ENCODE measurements at places on chromosomes 2 and 18.

GRCh38 chr18:9570255-9570654 is 44.1 kb downstream of the PPP4R1 start:
- no peak for DNase-seq

GRCh38 chr18:26511339-26512071 is 36.8 kb downstream of the KCTD1 start:
- DNase-seq: no peak

- DNase-seq: no peak
These were observed 65.6 kb downstream of the TWSG1 start for GRCh38 chr18:9400197-9400596.

DNA sequence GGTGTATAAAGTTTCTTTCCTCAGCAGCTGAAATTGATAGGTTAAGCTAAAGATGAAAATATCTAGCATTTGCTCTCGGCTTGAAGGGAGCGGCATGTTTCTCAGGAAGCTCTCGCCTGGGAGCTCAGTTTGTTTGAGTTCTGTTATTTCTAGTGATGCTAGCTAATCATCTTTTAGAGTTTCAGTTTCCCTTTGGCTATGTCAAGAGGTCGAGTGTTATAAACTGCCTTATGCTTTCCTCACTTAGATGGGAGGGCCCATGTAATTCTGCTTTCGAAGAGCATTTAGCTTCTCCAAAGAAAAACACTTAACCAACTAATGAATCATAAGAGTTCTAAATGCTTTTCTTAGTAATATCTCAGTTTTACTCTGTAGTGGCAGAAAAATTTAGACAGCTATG is 33.6 kb downstream of the PLCL1 start:
- no peak for DNase-seq

- no peak for DNase-seq
These were observed 11.4 kb upstream of the MAPRE2 start for GRCh38 chr18:35029770-35030169.

DNA sequence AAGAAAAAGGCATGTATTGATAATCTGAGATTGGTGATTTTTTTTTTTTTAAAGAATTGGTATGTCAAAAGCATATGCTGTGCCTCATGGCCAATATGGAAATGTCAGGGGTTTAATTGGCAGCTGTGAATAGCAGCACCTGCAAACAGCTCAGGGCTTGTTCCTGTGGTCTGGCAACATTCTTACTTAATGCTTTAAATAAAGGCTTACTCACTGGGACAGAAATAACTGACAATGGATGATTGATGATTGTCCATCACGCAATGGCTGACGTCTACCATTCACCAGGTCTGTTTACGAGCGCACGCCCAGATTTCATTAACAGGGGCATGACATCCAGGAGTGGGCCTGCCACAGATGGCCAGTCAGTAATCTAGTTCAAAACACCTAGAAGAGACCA is 66.7 kb downstream of the ETAA1 start:
- DNase-seq: no peak

GRCh38 chr2:235217846-235218245 is 266.0 kb downstream of the SH3BP4 start:
- DNase-seq: no peak

- no peak for DNase-seq
These were observed 318.7 kb downstream of the NOL4 start for GRCh38 chr18:33906046-33906445.

GRCh38 chr18:69172046-69172445 is 228.6 kb upstream of the DOK6 start:
- no peak for DNase-seq

GRCh38 chr2:201887773-201888425 is 81.6 kb downstream of the CDK15 start:
- DNase-seq: no peak

DNA sequence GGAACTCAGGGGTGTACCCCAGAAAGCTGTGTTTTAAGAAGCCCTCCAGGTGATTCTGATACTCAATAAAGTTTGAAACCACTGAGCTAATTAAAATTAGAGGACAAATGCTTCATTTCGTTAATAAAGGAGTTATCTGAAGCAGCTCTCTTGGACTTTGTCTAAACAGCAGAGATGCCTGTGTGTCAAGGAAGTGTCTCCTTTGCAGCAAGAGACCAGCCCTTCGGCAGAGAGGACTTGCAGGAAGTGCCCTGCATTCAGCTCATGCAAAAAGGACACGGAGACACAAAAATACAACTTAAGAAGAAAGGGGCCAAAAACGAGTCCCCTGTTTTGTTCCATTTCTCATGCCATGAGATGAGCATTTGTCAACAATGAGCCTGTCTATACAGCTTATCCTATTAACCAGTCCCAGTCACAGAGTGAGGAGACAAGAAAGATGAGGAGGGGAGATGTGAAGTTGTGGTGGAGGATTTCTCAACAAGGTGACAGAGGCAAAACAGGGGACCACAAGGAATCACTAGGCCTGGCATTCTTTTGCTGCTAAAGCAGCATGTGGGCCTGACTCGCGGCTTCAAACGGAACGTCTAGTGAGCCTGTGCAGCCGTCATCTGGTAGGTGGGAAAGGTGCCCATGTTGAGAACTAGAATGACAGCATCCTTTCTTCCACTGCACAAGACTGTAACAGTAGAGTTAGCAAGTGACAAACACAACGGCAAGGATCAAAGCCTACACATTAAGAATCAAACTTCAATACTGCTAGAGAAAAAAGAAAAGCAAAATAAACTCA is 152.3 kb downstream of the ANTXR1 start:
- DNase-seq: no peak

DNA sequence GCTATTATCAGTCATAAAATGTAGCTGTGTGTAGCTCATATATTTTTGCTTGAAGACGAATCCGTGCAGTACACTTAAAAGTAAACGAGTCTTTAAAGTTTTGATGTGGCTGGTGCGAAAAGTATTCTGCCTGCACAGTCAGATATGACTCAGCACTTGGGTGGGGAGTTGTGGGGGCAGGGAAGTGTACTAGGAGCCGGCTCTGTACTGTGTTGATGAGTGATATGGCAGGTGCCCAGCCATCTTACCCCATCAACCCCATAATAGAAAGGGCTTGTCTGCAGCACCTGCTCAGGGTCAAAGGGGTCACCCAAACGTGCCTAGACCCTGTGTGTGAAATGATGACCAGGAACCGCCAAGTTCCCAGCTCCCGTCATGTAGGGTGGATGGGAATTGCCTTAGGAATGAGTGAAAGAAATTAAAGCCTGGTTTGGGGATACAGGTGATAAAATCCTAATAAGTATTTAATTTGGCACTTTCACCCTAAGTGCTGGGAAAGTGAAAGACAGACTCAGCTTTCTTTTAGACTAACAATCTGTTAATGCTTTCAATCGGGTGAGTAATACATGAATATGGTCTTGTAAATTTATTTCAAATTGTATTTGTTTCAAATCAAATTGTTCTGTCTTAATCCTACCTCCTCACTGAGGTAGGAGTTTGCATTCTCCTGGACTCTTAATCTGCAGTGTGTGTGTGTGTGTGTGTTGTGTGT is 48.0 kb downstream of the BCL2L11 start:
- peak; percentile 69 for DNase-seq

DNA sequence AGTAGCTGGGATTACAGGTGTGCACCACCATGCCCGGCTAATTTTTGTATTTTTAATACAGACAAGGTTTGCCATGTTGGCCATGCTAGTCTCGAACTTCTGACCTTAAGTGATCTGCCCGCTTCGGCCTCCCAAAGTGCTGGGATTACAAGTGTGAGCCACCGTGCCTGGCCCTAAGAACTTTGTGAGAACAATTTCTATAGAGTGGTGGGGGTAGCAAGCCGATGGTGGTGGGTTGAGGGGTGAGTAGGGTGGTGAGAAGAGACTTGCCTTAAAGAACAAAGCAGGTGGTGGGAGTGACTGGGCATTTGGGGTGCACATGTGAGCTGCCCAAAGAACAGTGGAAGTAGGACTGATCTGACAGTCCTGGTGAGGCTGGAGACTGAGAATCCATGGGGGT is 76.0 kb upstream of the ASB18 start:
- DNase-seq: no peak

- DNase-seq: no peak
These were observed 15.9 kb upstream of the CRIM1 start for GRCh38 chr2:36339607-36340218.

- no peak for DNase-seq
These were observed 12.1 kb downstream of the PTMA start for GRCh38 chr2:231720292-231720986.

- DNase-seq: no peak
These were observed 38.9 kb upstream of the GMCL1 start for GRCh38 chr2:69790601-69790959.

- no peak for DNase-seq
These were observed 478.4 kb downstream of the STK39 start for GRCh38 chr2:167769020-167769419.

DNA sequence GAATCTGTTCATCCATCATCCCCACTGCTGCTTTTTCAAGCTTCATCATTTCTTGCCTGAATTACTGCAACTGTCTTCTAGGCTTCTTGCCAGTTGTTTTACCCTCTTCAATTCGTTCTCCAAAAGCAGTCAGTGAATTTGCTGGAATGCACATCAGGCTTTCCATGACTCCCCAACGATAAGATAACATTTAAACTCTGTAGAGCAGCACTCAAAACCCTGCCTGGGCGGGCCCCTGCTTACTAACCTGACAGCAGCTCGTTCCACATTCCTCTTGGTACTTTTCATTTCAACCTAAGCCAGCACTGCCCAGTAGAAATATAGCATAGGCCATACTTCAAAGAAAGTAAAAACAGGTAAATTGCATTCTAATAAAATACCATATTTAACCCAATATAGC is 342.9 kb downstream of the SUCLG1 start:
- no peak for DNase-seq

DNA sequence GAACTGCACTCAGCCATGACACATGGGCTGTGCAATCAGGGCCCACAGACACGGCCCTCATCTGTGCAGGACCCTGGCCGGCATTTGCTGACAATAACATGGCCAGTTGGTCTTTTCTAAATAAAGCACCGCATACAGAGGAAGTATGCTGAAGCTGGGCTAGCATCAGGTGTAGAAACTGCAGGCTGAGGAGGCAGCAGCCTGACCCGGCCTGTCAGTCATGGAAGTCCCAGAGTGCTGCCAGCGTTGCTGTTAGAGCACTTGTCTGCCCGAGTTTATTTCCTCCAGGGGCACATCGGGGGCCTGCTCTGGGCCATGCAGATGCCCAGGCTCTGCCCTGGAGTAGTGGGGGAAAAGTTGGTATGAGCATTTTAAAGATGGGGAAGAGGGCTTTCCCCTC is 4.1 kb upstream of the PTPN18 start:
- no peak for DNase-seq

GRCh38 chr2:54966165-54966832 is 84.0 kb downstream of the RTN4 start:
- DNase-seq: no peak

- no peak for DNase-seq
These were observed 64.6 kb upstream of the TANC1 start for GRCh38 chr2:158903711-158904405.

- no peak for DNase-seq
These were observed 8.6 kb downstream of the CCNT2 start for GRCh38 chr2:134927195-134927594.

GRCh38 chr2:130328710-130329109 is 14.0 kb upstream of the IMP4 start:
- no peak for DNase-seq

DNA sequence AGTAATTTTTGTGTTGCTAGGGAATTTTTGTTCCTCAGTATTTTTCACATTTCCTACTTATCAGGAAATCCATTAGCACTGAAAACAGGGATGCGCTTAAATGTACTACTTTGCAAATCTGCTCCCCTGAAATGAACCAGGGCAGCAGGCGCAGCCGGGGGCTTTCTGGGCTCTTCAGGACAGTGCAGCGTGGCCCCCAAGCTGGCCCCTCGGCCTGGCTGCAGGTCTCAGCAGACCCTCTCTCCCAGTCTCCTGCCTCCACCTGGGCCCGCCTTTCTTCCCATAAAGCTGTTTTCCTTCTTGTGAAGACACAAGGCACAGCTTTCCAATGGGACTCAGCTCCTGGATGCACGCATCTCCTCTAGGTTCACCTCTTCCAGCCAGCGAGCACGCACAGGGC is 35.3 kb downstream of the EIPR1 start:
- no peak for DNase-seq

GRCh38 chr2:232632904-232633412 is 446 bp upstream of the EFHD1 start:
- DNase-seq: no peak

GRCh38 chr2:8244639-8245038 is 437.2 kb upstream of the ID2 start:
- no peak for DNase-seq

DNA sequence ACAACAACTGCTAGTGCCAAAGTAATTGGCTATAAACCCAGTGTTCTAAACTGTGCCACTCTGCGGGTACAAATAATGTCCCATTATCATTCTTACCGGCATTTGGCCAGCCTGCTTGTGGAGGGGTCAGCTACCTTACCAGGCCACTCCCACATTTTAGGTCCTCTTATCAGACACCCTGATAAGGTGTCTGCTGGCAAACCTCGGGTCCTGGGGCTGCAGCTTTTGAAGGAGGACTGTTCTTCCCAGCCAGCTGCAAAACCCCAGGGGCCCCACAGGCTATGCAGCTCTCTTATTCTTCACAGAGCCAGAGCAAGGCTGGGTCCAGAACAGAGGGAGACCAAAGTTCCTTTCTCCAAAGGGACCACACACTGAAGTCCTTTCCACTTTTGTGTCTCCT is 258.0 kb upstream of the REV1 start:
- no peak for DNase-seq

All from HS-27A (cell line).